Activated naive CD8-positive, alpha-beta T cell treated with anti-CD3 and anti-CD28 coated beads for 36 hours (primary cell): ENCODE measurements at places on chromosomes 7 and 10.

DNA sequence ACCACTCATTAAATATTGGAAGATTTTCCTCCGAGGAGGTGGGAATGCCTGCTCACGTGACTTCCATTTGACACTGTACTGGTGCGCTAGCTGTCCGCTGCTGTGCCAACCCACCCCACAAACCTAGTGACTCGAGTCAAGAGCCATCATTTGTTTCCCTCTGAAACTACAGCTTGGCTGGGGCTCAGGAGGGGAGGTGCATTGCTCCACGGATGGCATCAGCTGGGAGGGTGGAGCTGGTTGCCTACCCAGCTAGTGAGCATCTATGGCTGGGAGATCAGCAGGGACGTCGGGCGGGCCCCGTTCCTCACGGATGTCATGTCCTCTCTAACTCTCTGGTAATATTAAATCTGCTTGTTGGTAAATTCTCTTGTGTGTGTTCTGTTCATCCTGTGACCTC is 9.5 kb upstream of the FOXL3 start:
- H3K27me3 ChIP-seq = peaks cover 14% of the 10 kb centered on the region
- H3K36me3 ChIP-seq = no peaks in the 10 kb centered on the region
- H3K27ac ChIP-seq = no peak overlapping the region
- no peak overlapping the region for H3K4me3 ChIP-seq
- H3K4me1 ChIP-seq = no peaks in the 10 kb centered on the region

- H3K36me3 ChIP-seq = peaks cover 5% of the 10 kb centered on the region
- no peak for DNase-seq
These were observed 53.5 kb downstream of the ZNF467 start for GRCh38 chr7:149719912-149720335.

GRCh38 chr10:127999297-128000129 is 92.6 kb downstream of the PTPRE start:
- H3K36me3 ChIP-seq = no peaks in the 10 kb centered on the region
- DNase-seq = no peak
- peaks cover 32% of the 10 kb centered on the region for H3K27me3 ChIP-seq
- H3K4me1 ChIP-seq = peaks cover 2% of the 10 kb centered on the region
- H3K27ac ChIP-seq = no peak overlapping the region

- H3K36me3 ChIP-seq = no peaks in the 10 kb centered on the region
- H3K27ac ChIP-seq = no peak overlapping the region
- no peaks in the 10 kb centered on the region for H3K27me3 ChIP-seq
- H3K4me3 ChIP-seq = no peak overlapping the region
- no peak for DNase-seq
These were observed 151.4 kb upstream of the FERD3L start for GRCh38 chr7:19296617-19297016.

DNA sequence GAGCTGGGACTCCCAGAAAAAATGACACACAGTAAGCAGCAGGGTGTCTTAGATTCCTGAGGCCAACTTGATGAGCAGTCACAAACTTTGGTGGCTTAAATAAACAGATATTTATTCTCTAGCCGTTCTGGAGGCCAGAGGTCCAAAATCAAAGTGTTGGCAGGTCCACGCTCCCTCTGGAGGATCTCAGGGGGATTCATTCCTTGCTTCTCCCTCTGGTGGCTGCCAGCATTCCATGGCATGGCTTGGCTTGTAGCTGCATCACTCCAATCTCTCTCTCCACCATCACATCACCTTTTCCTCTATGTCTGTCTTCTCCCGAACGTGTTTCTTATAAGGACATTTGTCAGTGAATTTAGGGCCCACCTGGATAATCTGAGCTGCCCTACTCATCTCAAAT is 98.4 kb downstream of the OSBPL3 start:
- no peak for DNase-seq
- H3K27me3 ChIP-seq = no peaks in the 10 kb centered on the region
- no peak overlapping the region for H3K4me3 ChIP-seq
- no peak overlapping the region for H3K27ac ChIP-seq
- peaks cover 49% of the 10 kb centered on the region for H3K4me1 ChIP-seq

- no peak overlapping the region for H3K27ac ChIP-seq
- H3K36me3 ChIP-seq = peaks cover 27% of the 10 kb centered on the region
- DNase-seq = no peak
- no peaks in the 10 kb centered on the region for H3K27me3 ChIP-seq
These were observed 30.7 kb upstream of the PRKAR1B start for GRCh38 chr7:757741-758163.

GRCh38 chr10:76954838-76955237 is 682.8 kb downstream of the KCNMA1 start:
- H3K4me1 ChIP-seq = no peaks in the 10 kb centered on the region
- no peak overlapping the region for H3K4me3 ChIP-seq
- DNase-seq = no peak
- no peaks in the 10 kb centered on the region for H3K36me3 ChIP-seq

DNA sequence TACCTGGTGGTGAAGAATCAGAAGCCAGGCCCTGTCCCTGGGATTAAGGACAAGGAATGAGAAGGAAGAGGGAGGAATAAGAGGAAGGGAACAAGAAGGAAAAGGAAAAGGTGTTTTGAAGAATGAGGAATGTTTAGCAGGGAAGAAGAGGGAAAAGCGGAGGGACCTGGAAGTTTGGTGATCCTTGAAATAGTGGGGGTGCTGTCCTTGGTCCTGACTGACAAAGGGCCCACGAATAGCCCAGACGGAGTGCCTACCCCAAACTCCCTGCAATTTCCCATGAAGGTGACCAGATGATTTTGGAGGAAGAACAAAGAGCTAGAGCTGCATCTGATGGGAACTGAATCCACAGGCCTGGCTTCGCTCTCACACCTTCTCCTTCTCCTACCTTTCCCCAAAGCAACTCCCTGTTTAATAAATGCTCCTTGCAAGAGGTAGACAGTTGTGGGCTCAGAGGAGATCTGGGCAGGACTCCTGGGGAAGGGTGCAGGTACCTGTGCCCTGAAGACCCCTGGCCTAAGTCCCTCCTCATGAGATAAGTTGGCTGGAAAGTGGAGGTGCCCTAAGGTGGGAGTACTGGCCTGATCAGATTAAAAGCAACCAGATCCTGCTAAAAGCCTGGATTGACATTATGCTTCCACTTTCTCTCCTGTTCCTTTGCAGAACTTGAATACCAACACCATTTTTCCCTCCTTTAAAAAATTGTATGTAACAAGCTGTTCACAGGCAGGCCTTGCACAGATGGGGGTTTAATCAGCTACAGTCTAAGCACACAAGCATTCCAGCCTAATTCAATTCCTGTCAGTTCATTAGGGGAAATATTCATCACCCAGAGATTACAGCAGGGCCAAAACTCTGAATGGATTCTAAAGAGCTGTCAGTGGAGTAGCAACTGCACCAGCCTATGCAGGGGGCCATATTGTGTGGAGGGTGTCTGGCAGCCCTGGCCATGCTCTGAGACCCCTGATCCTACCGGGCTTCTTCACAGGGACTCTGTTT is 19.4 kb downstream of the KAZALD1 start:
- H3K4me3 ChIP-seq = no peak overlapping the region
- H3K4me1 ChIP-seq = no peaks in the 10 kb centered on the region
- DNase-seq = no peak
- peaks cover 28% of the 10 kb centered on the region for H3K27me3 ChIP-seq
- no peaks in the 10 kb centered on the region for H3K36me3 ChIP-seq

DNA sequence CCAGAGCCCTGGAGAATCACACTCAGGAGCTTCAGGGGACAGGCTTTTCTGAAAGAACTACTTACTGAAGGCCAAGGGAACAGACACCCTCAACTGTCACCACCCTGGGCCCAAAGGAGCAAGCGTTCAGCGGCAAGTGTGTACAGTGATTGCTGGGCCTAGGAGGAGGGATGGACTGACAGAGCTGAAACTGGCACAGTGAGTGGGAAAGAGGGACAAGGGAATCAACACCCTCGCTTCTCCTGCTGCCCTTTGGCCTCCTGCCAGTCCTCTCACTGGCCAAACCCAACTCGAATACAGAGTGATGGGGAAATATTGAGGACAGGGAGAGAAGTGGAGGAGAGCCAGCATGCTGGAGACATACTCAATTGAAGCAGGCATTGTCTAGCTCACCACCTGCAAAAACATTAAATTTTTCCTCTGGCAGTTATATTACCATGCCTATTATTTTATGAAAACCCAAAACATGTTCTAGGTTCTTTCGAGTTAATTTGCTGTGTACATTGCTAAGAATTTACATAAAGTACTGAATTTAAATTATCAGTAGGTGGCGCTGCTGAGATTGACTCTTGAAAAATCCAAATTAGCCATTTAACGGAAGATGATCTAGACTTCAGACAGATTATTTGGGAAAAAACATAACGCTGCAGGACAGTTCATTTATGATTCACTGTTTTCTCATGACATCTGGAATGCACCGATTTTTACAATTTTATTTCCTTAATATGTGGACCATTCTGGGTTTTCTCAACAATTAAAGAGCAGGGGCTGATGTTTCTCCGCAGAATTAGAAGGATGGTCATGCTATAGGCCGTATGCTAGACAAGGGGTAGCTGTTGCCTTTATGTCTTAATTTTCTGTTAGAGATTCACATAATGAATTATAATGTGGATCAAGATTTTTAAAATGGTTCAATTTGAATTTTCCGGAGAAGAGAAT is 14.7 kb upstream of the TMEM236 start:
- no peak for DNase-seq
- no peaks in the 10 kb centered on the region for H3K36me3 ChIP-seq
- no peak overlapping the region for H3K4me3 ChIP-seq

DNA sequence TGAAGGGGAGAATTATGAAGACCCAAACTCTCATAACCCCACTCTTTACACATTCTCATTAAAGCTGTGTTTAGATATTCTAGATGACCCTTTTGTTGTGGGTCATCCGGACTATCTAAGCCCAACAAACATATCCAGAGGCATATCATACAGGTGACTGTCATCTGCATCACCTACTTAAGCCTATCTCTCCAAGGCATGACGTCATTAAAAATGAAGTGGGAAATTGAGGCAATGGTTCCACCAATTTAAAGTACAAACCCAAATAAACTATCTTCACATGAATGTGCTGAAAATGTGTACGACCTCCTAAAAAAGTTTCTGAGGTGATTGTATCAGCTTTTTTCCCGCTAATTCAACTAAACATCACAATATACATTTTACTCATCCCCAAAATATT is 4.5 kb upstream of the RALA start:
- no peak for DNase-seq
- H3K4me1 ChIP-seq = peaks cover 9% of the 10 kb centered on the region
- H3K36me3 ChIP-seq = peaks cover 9% of the 10 kb centered on the region
- H3K27me3 ChIP-seq = peaks cover 9% of the 10 kb centered on the region

GRCh38 chr7:37346761-37347160 is 101.9 kb downstream of the ELMO1 start:
- no peaks in the 10 kb centered on the region for H3K27me3 ChIP-seq
- H3K4me3 ChIP-seq = no peak overlapping the region
- peaks cover 49% of the 10 kb centered on the region for H3K4me1 ChIP-seq
- H3K36me3 ChIP-seq = peaks cover 14% of the 10 kb centered on the region
- no peak for DNase-seq
- H3K27ac ChIP-seq = no peak overlapping the region

DNA sequence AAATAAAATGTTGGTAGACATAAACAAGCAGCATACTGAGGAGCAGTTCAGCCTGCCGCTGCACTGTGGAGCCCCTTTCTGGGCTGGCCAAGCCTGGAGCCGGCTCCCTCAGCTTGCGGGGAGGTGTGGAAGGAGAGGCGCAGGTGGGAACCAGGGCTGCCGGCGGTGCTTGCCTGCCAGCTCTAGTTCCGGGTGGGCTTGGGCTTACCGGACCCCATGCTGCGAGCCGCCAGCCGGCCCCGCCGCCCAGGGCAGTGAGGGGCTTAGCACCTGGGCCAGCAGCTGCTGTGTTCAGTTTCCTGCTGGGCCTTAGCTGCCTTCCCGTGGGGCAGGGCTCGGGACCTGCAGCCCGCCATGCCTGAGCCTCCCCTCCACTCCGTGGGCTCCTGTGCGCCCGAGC is 672.9 kb upstream of the POM121L12 start:
- H3K36me3 ChIP-seq = no peaks in the 10 kb centered on the region
- no peak overlapping the region for H3K4me3 ChIP-seq
- no peaks in the 10 kb centered on the region for H3K27me3 ChIP-seq
- H3K4me1 ChIP-seq = no peaks in the 10 kb centered on the region
- DNase-seq = no peak

GRCh38 chr7:14598978-14599377 is 303.6 kb downstream of the DGKB start:
- no peaks in the 10 kb centered on the region for H3K4me1 ChIP-seq
- no peak for DNase-seq
- no peaks in the 10 kb centered on the region for H3K27me3 ChIP-seq
- H3K4me3 ChIP-seq = no peak overlapping the region
- no peaks in the 10 kb centered on the region for H3K36me3 ChIP-seq

DNA sequence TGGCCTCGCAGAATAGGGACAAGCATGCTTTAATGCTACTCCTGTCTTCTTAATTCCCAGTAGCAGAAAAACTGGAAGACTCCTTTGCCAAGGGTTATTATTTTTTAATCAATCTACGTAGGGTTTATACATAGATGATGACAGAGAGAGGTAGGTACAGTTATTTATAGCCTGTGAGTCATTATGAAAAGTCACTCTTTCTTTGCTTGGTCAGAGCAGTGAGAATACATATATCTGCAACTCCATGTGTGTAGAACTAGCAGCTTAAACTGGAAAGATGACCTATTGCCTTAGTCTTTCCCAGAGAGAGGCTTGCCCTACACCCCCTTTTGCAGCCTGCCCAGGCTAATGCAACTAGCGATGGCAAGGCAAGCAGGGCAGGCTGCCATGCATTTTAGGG is 1050.6 kb downstream of the NRG3 start:
- DNase-seq = no peak
- H3K4me1 ChIP-seq = no peaks in the 10 kb centered on the region
- no peak overlapping the region for H3K27ac ChIP-seq
- no peak overlapping the region for H3K4me3 ChIP-seq

DNA sequence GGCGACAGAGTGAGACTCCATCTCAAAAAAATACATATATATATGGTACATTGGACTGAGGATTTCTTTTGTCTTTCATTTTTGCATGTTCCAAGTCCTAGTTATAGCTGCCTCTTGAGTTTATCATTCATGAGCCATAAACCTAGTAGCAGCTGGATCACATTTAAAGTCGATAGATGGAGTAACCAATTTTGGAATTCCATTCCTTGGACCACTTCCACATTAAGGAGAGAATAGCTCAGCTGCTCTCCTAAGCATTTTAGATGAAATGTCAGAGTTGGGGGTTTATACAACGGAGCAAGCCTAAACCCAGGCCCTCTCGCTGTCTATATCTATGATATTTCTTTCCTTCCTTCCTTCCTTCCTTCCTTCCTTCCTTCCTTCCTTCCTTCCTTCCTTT is 141.2 kb downstream of the LYZL1 start:
- H3K4me3 ChIP-seq = no peak overlapping the region
- H3K27ac ChIP-seq = no peak overlapping the region
- peaks cover 2% of the 10 kb centered on the region for H3K4me1 ChIP-seq
- H3K36me3 ChIP-seq = peaks cover 9% of the 10 kb centered on the region
- no peaks in the 10 kb centered on the region for H3K27me3 ChIP-seq

DNA sequence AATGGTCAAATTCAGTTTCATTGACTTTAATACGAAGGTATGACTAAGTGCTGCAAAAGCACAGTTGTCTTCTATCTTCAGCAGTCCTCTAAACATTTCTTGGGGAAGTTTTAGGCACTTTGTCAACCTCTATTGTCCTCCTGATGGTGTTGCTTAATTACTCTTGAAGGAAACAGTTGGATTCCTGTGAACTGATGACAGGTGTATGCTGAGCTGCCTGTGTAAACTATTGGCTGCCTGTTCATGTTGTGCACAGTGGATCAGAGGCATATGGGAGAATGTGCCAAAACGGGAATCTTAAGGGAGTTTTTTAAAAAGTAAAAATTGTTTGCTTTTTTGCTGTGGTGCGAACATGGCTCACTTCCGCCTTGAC is 221.0 kb downstream of the AUTS2 start:
- peaks cover 12% of the 10 kb centered on the region for H3K27me3 ChIP-seq
- no peaks in the 10 kb centered on the region for H3K4me1 ChIP-seq
- no peak for DNase-seq
- H3K36me3 ChIP-seq = no peaks in the 10 kb centered on the region
- H3K27ac ChIP-seq = no peak overlapping the region
